Hematopoietic multipotent progenitor cell treated with erythropoietin and hydrocortisone succinate and interleukin-3 and kit ligand, for 6 days (in vitro differentiated cells): ENCODE measurements at places on chromosomes 1 and 21.

DNA sequence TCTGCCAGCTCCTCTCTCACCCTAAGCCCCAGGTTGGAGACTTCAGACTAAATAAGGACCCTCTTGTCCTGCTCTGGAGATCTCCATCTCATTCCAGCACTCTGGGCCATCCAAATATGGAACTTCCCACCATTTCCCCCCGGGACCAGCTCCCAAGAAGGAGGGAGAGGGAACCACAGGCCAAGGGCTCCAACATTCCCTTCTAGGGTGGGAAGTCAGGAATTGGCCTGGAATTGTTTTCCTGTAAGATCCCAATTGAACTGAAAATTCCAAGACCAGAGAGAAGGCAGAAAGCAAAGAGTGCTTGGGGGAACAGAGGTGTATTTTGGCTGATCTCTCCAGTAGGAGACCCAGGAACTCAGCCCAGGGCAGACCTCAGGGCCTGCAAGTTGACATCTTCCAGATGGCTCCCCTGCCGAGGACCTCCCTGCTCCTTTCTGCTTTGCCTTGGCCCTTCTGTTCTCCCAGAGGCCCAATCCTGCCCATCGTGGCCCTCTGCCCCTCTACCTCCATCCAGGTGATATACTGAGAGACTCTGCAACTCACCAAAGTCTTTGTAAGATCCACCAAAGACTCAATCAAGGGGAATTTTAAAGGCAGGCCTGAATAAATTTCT lies 14.9 kb downstream of the CSRP1 start:
- DNase-seq: no peak

- peak; percentile 14 for DNase-seq
Observed at GRCh38 chr1:53982034-53982762, 35.8 kb downstream of the LDLRAD1 start.

GRCh38 chr1:232440325-232441035 lies 189.5 kb downstream of the SIPA1L2 start:
- DNase-seq: no peak

GRCh38 chr21:42632336-42632751 lies 21.1 kb upstream of the PDE9A start:
- DNase-seq: no peak

- no peak for DNase-seq
Observed at GRCh38 chr1:7538033-7538432, 233.1 kb upstream of the VAMP3 start.
